ENCODE measurements at places on chromosomes 3 and 15.
A peak's percentile ranks its signal among the peaks of the same experiment; 100 is the strongest.

- DNase-seq, result no peak
These were observed 8.7 kb upstream of the DNAJB8 start for GRCh38 chr3:128475355-128475754.

DNA sequence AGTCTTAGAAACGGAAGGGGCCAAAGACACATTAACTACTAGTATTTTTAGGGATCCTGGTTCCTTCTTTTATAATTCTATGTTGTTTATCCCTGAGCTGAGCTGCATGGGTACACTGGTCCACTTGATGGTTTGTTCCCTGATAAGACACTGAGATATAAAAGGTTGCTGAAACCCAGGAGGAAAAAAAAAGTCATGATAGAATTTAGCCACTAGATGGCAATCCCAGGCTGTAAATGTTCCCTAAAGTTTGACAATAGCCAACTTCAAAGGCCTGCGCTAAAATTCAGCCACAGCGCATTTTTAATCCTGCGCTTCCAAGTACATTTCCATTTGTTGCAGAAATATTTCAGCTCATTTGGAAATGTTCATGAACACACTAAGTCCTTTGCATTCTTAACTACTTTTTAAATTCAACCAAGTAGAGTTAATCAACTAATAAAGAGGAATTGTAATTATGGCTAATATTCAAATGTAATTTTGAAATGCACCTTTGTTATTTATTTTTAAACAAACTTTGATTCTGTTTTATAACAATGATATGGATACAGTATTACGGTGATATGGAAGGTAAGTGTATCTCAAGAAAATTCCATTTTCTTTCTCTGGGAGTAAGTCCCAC, 249.3 kb upstream of the FEZF2 start:
- peak; percentile 31 for DNase-seq

GRCh38 chr15:27482287-27482686, 511.3 kb downstream of the GABRG3 start:
- no peak for DNase-seq

DNA sequence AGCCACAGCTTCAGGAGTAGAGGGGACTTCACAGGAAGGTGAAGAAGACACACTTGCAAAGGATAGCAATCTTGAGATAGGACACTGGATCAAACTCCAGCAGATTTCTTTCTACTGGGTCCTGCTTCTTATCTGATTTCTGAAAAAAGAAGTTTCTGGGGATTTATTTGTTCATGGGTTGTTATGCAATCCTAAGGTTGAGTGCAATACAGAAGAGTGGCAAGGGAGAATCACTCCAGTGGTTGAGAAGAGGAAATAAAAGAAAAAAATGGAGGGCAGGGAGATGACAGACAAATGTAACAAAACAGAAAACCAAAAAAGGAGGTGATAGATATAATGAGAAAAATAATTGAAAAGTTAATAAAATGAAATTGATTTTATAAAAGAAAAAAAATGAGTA, 858.3 kb downstream of the TUSC7 start:
- DNase-seq, result no peak

DNA sequence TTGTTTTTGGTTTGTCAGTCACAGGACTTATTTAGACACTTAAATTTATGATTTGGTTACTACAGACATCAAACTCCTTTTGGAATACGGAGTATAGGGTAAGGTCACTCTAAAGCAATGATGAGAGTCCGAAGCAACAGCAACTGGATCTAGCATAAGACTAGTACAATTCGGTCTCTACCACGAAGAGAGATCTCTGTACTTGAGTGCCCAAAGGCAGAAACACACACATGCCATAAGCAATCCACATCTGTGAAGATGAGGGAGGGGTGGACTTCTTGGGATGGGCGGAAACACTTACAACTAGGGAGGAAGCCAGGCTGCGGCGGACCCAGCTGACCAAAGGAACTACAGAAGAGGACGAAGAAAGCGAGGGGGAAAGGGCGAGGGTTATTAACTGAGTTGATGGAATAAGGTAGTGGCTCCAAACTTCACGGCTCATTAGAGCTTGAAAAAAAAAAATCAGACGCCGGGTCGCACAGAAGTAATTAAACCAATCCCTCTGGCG, 595 bp downstream of the DPH6 start:
- peak; percentile 21 for DNase-seq

GRCh38 chr15:51004103-51004551, 90.6 kb downstream of the TNFAIP8L3 start:
- no peak for DNase-seq

DNA sequence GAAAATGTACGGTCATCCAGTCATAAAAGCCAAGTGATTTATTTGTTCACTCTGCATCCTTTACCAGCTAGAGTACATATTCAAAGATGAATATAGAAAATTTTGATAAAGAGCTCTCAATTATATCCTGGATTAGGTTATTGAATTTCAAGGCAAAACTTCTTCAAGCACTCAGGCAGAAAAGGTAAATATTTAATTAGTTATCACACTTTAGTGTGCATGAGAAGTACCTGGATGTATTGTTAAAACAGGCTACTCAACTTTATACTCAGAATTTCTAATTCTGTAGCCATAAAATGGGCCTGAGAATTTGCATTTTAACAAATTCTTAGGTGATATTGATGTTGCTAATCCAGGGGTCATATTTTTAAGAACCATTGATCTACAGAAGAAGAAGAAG, 45.3 kb downstream of the ILDR1 start:
- no peak for DNase-seq

- no peak for DNase-seq
These were observed 40.9 kb upstream of the CCR2 start for GRCh38 chr3:46312991-46313390.

Measured in HCT116 (cell line).